ENCODE measurements at places on chromosomes 3 and 15.

GRCh38 chr3:150635526-150635925, 32.4 kb downstream of the SELENOT start:
- DNase-seq, result peak; percentile 34

DNA sequence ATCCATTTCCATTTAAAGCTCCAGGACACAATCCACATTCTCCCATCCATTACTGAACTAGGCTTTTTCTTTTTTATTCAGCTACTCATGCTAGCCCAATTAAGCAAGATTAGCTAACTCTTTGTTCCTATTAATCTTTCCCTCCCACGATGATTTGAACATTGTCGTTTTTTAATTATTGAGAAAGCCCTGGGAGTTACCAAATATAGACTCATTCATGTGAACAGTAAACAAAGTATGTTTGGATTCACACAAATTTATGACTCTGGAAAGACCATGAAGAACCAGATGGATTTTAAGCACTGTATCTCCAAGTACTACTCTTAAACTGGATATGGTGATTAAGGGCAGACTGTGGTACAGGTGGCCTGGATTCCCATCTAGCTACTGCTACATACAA, 82.2 kb downstream of the STRIT1 start:
- DNase-seq, result no peak

DNA sequence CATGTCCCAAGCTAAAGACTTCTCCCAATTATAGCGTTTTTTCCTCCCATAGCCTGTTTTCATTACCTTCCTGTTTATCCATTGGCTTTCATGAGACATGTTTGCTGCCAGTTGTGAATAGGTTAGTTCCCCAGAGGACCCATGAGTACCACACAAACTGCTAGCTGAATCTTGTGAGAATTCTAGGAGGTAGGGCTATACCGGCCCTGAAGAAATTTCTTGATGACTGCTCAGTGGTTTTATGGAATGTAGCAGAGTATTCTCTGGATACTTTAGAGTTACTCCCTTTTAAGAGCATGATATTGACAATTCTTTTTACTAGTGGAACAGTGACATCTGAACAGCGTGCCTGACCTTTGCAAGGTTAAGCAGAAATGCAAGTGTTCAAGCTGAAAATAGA, 210.4 kb downstream of the MCTP2 start:
- no peak for DNase-seq

- DNase-seq, result no peak
Observed at GRCh38 chr15:52340093-52340492, 44.5 kb upstream of the MYO5C start.

- DNase-seq, result no peak
Observed at GRCh38 chr3:13451301-13451673, 28.8 kb upstream of the HDAC11 start.

DNA sequence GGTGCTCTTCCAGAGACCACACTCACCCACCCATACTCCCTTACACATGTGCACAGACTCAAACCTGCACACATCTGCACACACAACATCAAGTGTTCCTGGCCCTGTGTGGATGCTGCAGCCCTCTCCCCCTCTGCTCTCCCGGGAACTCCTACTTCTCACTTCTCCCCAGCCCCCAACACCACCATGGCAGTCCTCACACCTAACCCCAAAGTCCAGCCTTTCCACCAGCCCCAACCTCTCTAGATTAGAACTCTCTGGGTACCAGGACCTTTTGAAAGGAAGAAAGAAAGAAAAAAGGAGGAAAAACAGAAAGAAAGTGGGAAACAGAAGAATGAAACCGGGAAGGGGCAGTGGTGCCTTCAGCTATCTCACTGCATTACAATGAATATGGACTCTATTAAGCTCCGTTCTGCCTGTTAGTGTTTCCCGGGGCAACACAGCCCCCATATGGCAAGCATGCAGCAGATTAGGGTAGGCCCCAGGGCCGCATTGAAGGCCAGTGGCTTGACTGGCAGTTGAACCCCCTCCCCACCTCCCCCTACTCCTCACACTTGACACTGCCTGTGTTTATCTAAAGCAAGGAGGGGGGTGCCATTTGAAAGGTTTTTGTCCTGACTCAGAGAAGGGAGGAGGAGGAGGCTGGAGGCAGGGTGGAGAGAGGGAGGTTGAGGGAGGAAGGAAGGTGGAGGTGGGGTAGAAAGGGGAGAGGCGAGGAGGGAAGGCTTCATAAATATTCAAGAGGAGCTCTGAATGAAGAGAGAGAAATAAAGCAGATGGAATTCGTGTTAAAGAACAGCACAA, 30.1 kb downstream of the BOC start:
- DNase-seq, result no peak

GRCh38 chr15:61137105-61137792, 91.9 kb downstream of the RORA start:
- no peak for DNase-seq

GRCh38 chr3:19866751-19867347, 67.2 kb downstream of the EFHB start:
- peak; percentile 70 for DNase-seq

GRCh38 chr3:11327619-11328018, 55.4 kb downstream of the ATG7 start:
- no peak for DNase-seq

DNA sequence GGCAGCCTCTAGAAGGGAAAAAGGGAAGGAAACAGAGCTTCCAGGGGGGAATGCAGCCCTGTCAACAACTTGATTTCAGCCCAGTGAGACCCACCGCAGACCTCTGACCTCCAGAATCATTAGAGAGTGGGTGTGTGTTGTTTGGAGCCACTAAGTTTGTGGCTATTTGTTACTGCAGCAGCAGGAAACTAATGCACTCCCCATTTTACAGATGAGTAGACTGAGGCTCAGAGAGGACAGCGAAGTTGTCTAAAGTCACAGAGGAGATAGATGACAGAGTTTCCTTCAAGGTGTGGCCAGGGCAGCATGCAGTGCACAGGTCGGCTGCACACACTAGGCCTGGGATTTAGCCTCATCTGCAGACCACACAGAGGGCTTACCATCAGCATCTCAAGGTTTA, 81.8 kb upstream of the ALDH1L1 start:
- DNase-seq, result no peak
